ENCODE measurements at places on chromosomes 12 and 14.

GRCh38 chr14:69532561-69533340 lies 41.9 kb downstream of the CCDC177 start:
- DNase-seq: no peak

DNA sequence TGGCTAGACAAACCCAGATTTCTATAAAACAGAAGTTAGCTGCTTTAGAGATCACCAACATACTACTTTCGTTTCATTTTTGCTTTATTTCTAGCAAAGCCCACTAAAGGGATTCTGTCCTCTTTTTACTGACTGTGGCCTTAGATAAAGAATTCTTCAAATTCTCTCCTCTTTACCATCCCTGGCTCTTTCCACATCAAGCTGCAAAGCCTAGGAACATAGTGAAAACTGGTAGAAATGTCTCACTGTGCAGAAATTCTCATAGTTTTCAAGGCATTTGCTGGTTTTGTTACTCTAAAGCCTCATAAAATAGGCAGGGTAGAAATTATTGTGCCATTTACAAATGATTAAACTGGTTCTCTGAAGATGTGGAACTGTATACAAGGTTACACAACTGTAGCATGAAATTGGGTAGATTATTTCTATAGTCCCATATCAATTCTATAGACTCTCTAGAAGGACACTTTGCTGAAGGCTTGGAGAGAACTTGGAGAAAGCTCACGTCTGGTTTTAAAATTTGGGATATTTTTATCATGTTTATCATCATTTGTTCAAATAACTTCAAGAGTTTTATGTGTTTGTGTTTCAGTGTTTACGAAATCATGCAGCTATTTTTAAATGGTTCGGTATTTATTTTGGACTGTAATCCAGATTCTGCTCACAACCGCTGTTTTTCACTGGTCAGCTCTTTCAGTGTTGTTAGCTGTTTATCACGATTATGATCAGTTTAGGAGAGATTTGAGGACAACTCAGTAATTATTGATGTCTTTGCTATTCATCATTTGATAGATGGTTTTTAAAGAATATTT lies 36.7 kb upstream of the CSRP2 start:
- no peak for DNase-seq

- DNase-seq: no peak
Observed at GRCh38 chr14:105074601-105075053, 9.4 kb upstream of the GPR132 start.

DNA sequence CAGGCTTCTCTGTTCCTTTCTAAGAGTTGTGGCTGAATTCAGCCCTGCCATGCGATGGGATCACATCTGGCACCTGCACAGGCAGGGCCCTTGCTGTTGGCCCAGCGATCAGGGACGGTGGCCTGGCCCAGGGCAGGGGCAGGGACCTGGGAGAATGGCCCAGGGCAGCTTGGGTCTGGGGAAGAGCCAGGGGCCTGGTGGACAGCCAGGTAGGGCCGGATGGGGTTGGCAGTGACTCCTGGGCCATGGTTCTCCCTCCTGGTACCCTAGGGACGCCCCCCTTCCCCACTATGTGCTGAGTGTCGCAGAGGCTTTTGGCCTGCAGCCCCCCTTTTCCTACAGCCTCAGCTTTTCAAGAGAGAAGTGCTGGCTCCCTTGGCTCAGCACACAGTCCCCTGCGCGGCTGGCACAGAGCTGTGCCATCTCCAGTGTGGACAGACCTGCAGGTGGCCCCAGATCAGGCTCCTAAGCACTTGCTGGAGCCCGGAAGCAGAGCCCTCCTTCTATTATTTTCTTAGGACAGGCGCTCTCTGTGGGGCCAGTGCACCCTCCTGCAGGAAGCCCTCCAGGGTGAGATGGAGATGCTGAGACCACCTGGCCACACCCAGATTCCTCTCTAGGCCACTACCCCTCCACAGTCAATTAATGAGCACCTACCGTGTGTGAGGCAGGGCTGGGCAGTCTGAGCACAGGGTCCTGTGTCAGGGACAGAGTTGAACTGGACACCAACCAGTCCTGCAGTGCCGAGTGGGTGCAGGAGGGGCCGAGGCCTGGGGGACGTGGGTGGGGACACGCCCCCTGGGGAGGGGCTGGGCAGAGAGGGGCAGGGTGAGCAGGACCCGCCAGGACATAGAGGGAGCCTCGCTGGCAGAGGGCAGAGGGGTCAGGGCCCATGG lies 267.6 kb downstream of the ADGRD1 start:
- DNase-seq: no peak

GRCh38 chr12:30942936-30943335 lies 16.4 kb downstream of the TSPAN11 start:
- no peak for DNase-seq

GRCh38 chr14:81009346-81009745 lies 53.9 kb downstream of the TSHR start:
- no peak for DNase-seq

- DNase-seq: no peak
Observed at GRCh38 chr12:88390811-88391210, 189.5 kb downstream of the KITLG start.

GRCh38 chr14:75120541-75121291 lies 6.1 kb downstream of the NEK9 start:
- no peak for DNase-seq

- DNase-seq: no peak
Observed at GRCh38 chr12:15575671-15576541, 213.3 kb downstream of the EPS8 start.

DNA sequence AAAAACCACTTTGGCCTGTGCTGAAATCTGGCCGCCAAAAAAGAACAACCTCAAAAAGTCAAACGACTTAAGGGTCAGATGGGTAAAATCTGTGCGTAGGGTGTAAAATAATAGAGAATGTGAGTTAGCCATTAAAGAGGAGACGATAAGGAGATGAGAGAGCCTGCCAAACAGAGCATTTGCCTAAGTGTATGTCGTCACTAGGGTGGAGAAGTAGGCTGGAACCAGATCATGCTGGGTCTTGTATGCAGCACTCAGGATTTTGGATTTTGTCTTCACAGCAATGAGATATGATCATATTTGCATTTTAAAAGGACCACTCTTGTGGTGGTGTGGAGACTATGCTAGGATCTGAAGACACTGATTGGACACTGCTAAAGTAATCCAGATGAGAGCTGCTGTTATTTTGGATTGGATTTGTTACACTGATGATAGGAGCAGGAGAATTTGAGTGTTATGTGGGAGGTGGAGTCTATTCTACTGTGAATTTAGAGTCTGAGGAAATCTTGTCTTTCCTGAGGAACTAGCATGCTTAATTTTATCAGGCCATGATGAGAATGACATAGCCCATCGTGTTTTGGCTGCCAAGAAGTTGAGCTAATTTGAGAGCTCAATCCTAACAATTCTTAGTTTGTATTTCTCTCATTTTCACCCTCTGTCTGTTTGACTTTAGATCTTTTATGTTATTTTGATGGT lies 24.8 kb upstream of the DBX2 start:
- no peak for DNase-seq

DNA sequence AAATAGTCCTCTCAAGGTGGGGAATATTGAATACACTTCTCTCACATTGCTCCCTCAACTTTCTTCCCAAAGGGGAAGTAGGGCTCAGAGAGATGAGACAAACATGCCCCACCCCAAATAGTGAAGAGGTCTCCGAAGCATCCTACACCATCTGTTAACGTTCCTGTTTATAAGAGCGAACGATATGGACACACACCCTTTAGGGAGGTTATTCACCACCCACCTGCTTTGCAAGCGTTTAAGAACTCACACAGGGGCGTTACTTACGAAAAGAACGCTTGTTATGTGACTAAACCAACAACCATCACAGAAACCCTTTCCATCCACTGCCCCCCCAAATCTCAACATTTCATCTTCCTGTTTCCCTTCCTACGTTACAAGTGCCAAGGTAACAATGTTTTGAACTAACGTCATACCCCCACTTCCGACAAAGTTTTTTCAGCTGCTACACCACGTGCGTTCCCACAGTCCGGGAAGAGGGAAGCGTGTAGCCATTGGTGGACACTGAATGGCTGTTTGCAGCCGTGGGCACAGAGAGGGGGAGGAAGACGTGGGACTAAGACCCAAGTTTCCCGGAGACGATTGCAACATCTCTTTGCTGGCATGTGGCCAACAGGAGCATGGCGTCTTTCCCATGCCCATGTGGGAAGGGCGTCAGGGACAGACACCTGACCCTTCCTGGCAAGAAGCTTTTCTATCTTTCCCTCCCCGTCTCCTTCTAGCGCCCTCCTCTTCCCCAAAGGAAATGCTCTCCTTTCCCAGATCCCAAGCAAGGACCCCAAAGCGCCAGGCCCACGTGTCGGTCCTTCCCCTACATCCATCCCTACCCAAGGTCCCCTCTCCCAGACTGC lies 1.2 kb downstream of the YBX3 start:
- peak; percentile 98 for DNase-seq
